Endothelial cell (in vitro differentiated cells): ENCODE measurements at places on chromosomes 1 and 21. TPM values are rescaled to one million over a fixed set of nuclear protein-coding genes. Genes with fewer than 3 reads are reported as not detected.

DNASE2B gene
- total RNA-seq, result not detected

RNF223 gene
- not detected for total RNA-seq

DNA sequence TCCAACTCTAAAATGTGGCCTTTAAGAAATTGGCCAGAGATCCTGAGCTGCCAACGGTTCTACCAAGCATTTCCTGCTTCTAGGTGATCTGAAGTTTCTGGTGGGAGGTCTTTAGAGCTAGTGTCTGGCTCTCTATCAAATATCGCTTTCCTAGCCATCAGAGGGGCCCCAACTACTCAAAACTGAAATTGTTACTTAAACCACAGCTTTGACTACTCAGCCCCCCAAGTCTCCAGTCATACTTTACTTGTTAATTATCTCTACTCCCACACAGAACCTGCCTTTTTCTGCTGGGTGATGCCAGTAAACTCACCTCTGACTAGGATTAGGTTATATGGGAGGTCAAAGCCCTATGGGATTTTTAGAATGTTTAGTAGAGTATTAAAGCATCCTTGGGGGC, 95.1 kb downstream of the FASLG start:
- DNase-seq, result no peak
- H3K27me3 ChIP-seq, result no peaks in the 10 kb centered on the region
- H3K4me3 ChIP-seq, result no peak overlapping the region
- no peaks in the 10 kb centered on the region for H3K36me3 ChIP-seq

GRCh38 chr1:151970626-151971025, 23.0 kb downstream of the S100A10 start:
- H3K4me3 ChIP-seq, result no peak overlapping the region
- H3K4me1 ChIP-seq, result peaks cover 13% of the 10 kb centered on the region
- H3K27me3 ChIP-seq, result no peaks in the 10 kb centered on the region
- no peak overlapping the region for H3K27ac ChIP-seq

DNA sequence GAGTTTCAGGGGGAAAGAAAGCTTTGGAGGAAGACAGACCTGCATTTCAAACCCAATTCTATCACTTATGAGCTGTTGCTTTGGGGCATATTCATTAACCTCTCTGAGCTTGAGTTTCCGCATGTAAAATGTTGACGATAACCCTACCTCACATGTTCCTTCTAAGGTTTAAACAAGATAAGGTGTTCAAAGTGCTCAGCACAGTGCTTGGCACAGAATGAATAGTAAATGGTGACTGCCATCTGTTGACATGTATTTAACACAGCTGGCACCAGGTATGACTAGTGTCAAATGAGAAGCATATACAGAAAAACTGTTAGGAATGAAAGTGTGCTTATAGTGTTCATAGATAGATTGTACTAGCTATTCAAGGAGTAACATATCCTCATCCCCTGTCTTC, 155.5 kb downstream of the PTGER3 start:
- H3K4me1 ChIP-seq, result no peaks in the 10 kb centered on the region
- no peaks in the 10 kb centered on the region for H3K27me3 ChIP-seq
- no peak for DNase-seq
- H3K36me3 ChIP-seq, result no peaks in the 10 kb centered on the region
- H3K4me3 ChIP-seq, result no peak overlapping the region

- no peaks in the 10 kb centered on the region for H3K27me3 ChIP-seq
- H3K4me1 ChIP-seq, result peaks cover 9% of the 10 kb centered on the region
- DNase-seq, result no peak
- no peaks in the 10 kb centered on the region for H3K36me3 ChIP-seq
- no peak overlapping the region for H3K27ac ChIP-seq
- H3K4me3 ChIP-seq, result no peak overlapping the region
These were observed 211.5 kb upstream of the USP24 start for GRCh38 chr1:55426619-55427018.

DNA sequence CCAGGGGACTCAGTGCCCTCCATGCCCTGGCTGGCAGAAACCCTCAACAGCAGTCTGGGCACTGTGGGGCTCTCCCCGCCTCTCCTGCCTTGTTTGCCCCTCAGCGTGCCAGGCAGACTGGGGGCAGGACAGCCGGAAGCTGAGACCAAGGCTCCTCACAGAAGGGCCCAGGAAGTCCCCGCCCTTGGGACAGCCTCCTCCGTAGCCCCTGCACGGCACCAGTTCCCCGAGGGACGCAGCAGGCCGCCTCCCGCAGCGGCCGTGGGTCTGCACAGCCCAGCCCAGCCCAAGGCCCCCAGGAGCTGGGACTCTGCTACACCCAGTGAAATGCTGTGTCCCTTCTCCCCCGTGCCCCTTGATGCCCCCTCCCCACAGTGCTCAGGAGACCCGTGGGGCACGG, 2.8 kb upstream of the TAS1R3 start:
- H3K4me1 ChIP-seq, result peaks cover 12% of the 10 kb centered on the region
- H3K4me3 ChIP-seq, result no peak overlapping the region
- no peak for DNase-seq
- no peak overlapping the region for H3K27ac ChIP-seq

GRCh38 chr1:207308451-207309190, 12.9 kb upstream of the CD55 start:
- no peak for DNase-seq
- no peak overlapping the region for H3K4me3 ChIP-seq
- H3K27ac ChIP-seq, result no peak overlapping the region
- H3K27me3 ChIP-seq, result no peaks in the 10 kb centered on the region

HENMT1 gene
- 10.5 TPM for total RNA-seq

RGS13 gene
- total RNA-seq, result not detected

CACNA1S gene
- total RNA-seq, result 0.08 TPM

GRCh38 chr1:50251702-50252101, 143.0 kb downstream of the ELAVL4 start:
- H3K36me3 ChIP-seq, result no peaks in the 10 kb centered on the region
- H3K4me1 ChIP-seq, result peaks cover 6% of the 10 kb centered on the region
- H3K27me3 ChIP-seq, result no peaks in the 10 kb centered on the region
- no peak overlapping the region for H3K27ac ChIP-seq
- DNase-seq, result no peak

DNA sequence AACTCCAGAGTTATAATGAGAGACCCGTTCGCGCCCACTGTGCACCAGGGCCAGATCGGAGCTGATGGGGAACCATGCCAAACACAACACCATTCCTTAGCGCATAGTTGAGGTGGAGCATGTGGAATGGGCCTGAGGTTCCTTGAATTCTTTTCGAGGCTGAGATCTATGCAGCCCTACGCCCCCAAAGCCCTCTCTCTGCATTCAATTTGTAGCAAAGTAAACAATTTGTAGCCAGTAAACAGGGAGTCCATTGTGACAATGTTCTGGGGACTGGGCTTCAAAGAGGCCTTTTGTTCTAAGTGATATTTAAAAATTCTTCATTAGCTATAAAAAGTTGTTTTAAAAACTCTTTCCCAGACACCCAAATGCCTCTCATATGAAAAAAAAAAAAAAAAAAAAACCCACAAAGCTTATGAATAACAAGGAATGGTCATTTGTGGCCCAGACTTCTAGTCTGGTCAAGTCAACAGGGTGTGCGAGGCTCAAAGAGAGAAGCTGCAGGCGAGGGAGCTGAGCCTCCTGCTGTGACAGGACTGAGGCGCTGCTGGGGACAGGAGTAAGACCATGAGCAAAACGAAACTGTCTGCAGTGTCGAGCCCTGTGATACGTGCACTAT, 30.6 kb upstream of the KCNE2 start:
- no peaks in the 10 kb centered on the region for H3K4me1 ChIP-seq
- H3K36me3 ChIP-seq, result no peaks in the 10 kb centered on the region
- no peak overlapping the region for H3K4me3 ChIP-seq
- H3K27ac ChIP-seq, result no peak overlapping the region
- peaks cover 10% of the 10 kb centered on the region for H3K27me3 ChIP-seq

ISG20L2 gene
- 33.4 TPM for total RNA-seq

GRCh38 chr1:76766381-76766780, 100.9 kb upstream of the ST6GALNAC5 start:
- no peaks in the 10 kb centered on the region for H3K36me3 ChIP-seq
- no peak overlapping the region for H3K27ac ChIP-seq
- no peak for DNase-seq

DNA sequence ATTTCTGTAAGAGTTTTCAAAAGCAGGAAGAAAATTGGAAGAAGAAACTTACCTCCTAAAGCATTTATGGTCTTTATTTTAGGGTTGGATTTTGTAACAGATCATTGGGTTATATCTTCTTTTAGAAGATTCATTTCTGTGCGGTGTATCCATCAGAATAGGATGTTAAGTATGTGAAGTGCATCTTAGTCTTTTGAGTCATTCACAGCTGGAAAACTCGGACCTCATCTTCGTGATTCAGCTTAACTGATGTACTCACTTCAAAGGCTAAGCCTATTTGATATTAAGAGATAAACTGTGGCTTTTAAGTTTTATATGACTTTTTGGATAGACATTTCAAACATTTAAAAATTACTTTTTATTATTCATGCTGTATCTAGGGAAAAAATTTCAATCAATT, 56.3 kb downstream of the GIPC2 start:
- H3K4me3 ChIP-seq, result no peak overlapping the region
- peaks cover under 1% of the 10 kb centered on the region for H3K27me3 ChIP-seq
- no peak for DNase-seq

DNA sequence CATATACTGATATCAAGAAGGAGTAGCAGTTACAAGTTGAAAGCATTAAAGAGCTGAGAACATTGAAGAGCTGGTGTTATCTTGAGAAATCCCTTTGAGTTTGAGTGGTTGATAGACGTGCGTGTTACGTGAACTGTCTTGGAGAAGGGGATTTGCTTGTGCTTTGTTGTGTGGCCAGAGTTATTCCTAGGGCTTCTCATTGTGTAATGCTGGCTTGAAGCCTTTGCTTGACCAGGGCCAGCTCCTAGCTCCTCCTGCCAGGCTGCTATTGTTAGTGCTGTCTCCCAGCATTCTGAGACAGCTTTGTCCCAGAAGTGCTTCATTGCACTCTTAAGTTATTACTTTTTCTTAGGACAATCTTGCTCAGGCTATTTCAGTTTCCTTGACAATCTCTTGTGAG, 116.2 kb upstream of the KCNK2 start:
- H3K36me3 ChIP-seq, result no peaks in the 10 kb centered on the region
- peaks cover 14% of the 10 kb centered on the region for H3K4me1 ChIP-seq
- no peak for DNase-seq
- H3K27me3 ChIP-seq, result no peaks in the 10 kb centered on the region
- no peak overlapping the region for H3K4me3 ChIP-seq

TTLL10 gene
- not detected for total RNA-seq

MCOLN3 gene
- total RNA-seq, result 0.90 TPM

DNA sequence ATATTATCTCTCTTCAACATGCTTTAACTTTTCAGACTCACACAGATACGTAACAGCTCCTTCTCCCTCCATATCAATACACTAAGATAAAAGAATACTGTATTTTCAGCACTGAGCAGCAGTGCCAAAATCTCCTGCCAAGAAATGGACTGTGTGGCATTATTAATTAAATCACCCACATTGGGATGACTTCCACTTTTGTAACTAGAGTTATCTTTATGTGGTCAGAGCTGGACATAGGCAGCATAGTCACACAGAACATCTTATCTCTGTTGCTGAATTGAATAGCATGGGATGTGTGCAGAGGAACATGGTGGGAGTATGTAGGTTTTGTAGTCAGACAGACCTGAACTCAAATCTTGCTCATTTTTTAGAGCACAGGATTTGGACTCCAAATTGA, 41.4 kb upstream of the CACYBP start:
- H3K4me1 ChIP-seq, result no peaks in the 10 kb centered on the region
- DNase-seq, result no peak
- H3K36me3 ChIP-seq, result no peaks in the 10 kb centered on the region
- no peak overlapping the region for H3K27ac ChIP-seq
- H3K4me3 ChIP-seq, result no peak overlapping the region
- no peaks in the 10 kb centered on the region for H3K27me3 ChIP-seq

GRCh38 chr1:230596306-230596705, 46.0 kb upstream of the COG2 start:
- no peaks in the 10 kb centered on the region for H3K36me3 ChIP-seq
- no peaks in the 10 kb centered on the region for H3K4me1 ChIP-seq
- H3K4me3 ChIP-seq, result no peak overlapping the region
- H3K27me3 ChIP-seq, result no peaks in the 10 kb centered on the region
- no peak overlapping the region for H3K27ac ChIP-seq

FOXD3 gene
- total RNA-seq, result 0.26 TPM
